ENCODE measurements at places on chromosomes 4 and X.

- no peak for DNase-seq
Measured at GRCh38 chrX:69024161-69024736, 141.0 kb downstream of the PJA1 start.

DNA sequence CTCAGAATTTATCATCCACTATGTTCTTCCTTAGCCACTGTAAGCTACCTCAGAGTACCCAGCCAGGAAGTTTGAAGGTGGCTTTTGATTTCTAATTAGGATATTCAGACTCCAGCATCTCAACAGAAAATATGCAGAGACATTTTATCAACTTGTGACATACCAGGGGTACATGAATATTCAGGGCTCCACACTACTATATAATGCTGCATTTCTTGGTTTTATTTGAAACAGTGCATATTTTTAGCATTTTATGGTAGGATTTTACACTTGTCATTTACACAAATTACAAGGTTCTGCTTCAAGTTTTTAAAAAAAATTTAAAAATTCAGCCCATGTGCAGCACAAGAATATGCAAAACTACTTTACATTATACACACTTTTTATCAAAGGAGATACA, 124.7 kb downstream of the UBE2K start:
- DNase-seq, result no peak

DNA sequence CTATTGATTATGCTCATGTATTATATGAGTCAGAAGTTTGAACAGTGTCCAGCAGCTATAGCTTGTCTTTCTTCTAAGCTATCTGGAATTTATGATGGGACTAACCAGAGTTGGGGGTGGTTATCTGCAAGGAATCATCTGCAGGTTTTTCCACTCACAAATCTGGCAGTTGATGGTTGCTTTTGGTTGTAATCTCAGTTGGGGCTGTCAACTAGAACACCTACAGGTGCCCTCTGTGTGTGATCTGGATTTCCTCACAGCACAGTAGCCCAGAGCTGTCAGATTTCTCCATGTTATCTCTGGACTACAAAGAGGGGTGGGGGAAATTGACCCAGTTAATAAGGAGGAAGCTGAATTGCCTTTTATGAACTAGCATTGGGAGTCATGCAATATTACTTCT, 51.4 kb upstream of the MAP9 start:
- DNase-seq, result no peak

DNA sequence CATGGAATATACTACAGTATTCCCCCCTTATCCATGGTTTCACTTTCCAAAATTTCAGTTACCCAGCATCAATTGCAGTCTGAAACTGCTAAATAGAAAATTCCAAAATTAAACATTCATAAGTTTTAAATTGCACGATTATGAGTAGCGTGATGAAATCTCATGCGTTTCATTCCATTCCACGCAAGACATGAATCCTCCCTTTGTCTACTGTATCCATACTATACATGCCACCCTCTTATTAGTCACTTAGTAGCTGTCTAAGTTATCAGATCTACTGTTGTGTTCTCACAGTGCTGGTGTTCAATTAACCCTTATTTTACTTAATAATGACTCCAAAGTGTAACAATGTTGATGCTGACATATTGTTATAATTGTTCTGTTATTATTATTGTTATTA, 261.2 kb upstream of the NDST4 start:
- no peak for DNase-seq

DNA sequence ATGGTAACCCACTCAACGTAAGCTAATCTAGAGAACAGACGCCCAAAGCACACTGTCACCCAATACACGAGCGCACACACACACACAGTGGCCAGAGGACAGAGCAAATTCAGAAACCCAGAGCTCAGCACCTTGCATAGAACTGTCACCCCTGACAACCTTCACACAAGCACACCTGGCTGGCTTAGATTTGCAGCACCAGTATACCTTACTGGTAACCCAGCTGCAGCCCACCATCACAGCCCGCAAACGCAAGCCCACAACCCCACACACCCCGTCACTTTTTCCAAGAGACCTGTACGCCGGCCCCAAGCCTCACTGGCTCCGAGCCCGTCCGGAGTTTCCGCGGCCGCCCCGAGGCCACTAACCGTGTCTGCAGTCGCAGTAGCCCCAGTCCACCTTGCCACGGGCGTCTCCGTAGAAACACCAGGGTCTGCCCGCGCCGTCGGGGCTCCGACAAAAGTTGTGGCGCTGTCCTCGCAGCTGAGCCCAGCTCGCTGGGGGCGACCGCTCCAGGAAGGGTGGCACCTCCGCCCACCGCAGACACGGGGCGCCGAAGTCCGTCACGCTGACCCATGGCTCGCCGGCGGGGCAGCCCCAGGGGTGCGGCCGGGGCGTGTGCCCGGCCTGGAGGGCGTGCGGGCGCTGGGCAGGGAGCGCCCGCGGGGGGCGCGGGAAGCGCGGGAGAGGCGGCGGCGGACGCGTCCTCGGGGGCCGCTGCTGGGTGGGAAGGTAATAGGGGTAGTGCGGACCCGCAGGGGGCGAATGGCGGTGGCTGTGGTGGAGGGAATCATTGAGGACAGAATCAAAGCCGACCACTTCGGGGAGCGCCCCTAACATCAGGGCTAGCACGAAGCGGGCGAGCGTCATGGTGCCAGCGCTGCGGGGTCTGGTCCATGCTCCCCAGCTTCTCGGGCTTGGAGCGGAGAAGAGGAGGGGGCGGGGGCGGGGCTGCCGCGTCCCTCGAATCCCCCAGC, 664 bp downstream of the PRSS12 start:
- DNase-seq, result no peak

Data from HT1080 (cell line).